ENCODE measurements at places on chromosomes 11 and 22.

- no peak overlapping the region for H3K4me3 ChIP-seq
- H3K4me1 ChIP-seq: peaks cover 15% of the 10 kb centered on the region
- H3K36me3 ChIP-seq: no peaks in the 10 kb centered on the region
- peak; percentile 28 for DNase-seq
- H3K27me3 ChIP-seq: no peaks in the 10 kb centered on the region
Observed at GRCh38 chr11:103959279-103959942, 77.0 kb upstream of the DDI1 start.

- peaks cover 51% of the 10 kb centered on the region for H3K27me3 ChIP-seq
- H3K4me3 ChIP-seq: no peak overlapping the region
- no peaks in the 10 kb centered on the region for H3K36me3 ChIP-seq
- no peaks in the 10 kb centered on the region for H3K4me1 ChIP-seq
- DNase-seq: no peak
Observed at GRCh38 chr11:122202161-122202950, 86.3 kb upstream of the BLID start.

DNA sequence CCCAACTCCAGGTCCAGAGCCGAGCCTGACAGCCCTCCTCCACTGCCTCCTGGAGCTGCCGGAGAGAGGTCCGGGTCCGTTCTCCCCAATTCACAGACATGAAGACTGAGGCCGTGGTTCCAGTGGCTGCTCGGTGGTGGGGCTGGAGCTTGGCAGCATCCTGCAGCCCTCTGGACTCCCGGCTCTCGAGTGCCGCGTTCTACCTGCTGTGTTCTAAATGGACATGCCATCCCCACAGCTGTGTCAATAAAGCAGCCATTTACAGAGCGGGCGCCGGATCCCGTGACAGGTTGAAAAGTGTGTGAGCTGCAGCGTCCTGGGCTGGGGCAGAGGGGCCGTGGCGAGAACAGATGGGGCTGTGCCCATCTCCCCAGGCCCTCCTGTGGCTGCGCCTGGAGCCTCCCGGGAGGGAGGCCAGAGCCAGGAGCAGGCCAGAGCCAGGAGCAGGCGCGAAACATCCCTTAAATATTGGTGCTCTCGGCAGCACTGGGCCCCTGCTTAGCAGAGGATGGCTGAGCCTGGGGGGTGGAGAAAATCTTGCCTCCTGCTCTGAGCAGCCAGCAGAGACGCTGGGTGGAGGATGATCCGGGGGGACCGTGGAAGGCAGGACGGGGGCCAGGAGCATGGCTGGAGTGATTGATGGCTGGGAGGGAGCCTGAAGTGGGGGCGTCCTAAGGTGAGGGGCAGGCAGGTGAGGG, 46.2 kb downstream of the FLRT1 start:
- no peak for DNase-seq
- peaks cover 3% of the 10 kb centered on the region for H3K4me1 ChIP-seq
- H3K36me3 ChIP-seq: no peaks in the 10 kb centered on the region
- H3K27ac ChIP-seq: no peak overlapping the region
- no peak overlapping the region for H3K4me3 ChIP-seq

GRCh38 chr11:35337136-35337913, 82.0 kb downstream of the SLC1A2 start:
- peaks cover 2% of the 10 kb centered on the region for H3K36me3 ChIP-seq
- DNase-seq: no peak
- H3K4me1 ChIP-seq: peaks cover 21% of the 10 kb centered on the region
- no peak overlapping the region for H3K27ac ChIP-seq
- no peak overlapping the region for H3K4me3 ChIP-seq
- H3K27me3 ChIP-seq: no peaks in the 10 kb centered on the region

DNA sequence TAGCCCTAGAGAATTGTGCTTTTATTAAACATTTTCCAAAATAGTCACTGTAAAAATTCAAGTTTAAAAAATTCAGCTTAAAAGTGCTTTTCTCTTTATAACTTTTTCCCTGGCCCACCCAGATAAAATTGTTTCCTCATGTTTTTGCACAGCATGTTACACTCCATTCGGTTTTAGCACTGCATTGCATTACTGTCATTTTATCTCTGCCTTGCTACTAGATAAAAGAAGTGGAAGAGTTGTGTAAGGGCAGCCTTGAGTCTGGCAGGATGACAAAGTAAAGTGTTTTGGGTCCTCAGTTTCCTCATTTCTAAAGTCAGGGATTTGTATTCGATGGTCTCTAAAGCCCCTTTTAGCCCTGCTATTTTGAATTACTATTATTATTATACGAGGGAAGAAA, 99.8 kb downstream of the ATM start:
- H3K4me3 ChIP-seq: no peak overlapping the region
- H3K27me3 ChIP-seq: no peaks in the 10 kb centered on the region
- no peaks in the 10 kb centered on the region for H3K4me1 ChIP-seq
- peaks cover 8% of the 10 kb centered on the region for H3K36me3 ChIP-seq
- no peak overlapping the region for H3K27ac ChIP-seq
- no peak for DNase-seq

- H3K27ac ChIP-seq: no peak overlapping the region
- H3K4me3 ChIP-seq: no peak overlapping the region
- peaks cover 16% of the 10 kb centered on the region for H3K4me1 ChIP-seq
- no peaks in the 10 kb centered on the region for H3K27me3 ChIP-seq
Observed at GRCh38 chr11:104076455-104076854, 40.0 kb downstream of the DDI1 start.

- no peaks in the 10 kb centered on the region for H3K36me3 ChIP-seq
- no peak overlapping the region for H3K4me3 ChIP-seq
- no peaks in the 10 kb centered on the region for H3K4me1 ChIP-seq
- no peaks in the 10 kb centered on the region for H3K27me3 ChIP-seq
Observed at GRCh38 chr11:115334932-115335788, 169.1 kb downstream of the CADM1 start.

DNA sequence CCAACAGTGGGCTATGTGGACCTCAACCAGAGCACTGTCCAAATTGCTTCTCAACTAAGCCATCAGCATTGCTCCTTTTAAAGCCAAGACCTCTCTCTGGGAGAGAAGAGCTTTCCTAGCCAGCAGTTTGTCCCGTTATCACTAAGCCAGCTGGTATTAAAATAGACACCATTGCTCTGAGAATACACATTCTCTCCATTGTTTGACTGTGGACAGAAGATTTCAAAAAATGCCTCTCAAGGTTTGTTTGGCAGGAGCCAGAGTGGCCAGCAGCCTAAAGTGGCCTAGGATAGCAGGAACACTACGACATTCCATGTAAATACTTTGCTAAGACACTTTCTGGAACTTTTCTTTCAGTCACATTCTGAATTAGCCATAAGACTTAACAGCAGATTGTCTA, 41.3 kb downstream of the EIF4ENIF1 start:
- H3K4me3 ChIP-seq: no peak overlapping the region
- H3K27ac ChIP-seq: peak overlapping the region; percentile 20
- no peak for DNase-seq
- H3K27me3 ChIP-seq: no peaks in the 10 kb centered on the region

All from stimulated activated naive B cell treated with anti-CD40 and anti-IgM and Interleukin-4, amounts not matched to agents 10 μg/mL and 1 μg/mL and 100 μg/mL, for 72 hours (primary cell).